ENCODE measurements at places on chromosomes 5 and 9.
A peak's percentile ranks its signal among the peaks of the same experiment; 100 is the strongest.

DNA sequence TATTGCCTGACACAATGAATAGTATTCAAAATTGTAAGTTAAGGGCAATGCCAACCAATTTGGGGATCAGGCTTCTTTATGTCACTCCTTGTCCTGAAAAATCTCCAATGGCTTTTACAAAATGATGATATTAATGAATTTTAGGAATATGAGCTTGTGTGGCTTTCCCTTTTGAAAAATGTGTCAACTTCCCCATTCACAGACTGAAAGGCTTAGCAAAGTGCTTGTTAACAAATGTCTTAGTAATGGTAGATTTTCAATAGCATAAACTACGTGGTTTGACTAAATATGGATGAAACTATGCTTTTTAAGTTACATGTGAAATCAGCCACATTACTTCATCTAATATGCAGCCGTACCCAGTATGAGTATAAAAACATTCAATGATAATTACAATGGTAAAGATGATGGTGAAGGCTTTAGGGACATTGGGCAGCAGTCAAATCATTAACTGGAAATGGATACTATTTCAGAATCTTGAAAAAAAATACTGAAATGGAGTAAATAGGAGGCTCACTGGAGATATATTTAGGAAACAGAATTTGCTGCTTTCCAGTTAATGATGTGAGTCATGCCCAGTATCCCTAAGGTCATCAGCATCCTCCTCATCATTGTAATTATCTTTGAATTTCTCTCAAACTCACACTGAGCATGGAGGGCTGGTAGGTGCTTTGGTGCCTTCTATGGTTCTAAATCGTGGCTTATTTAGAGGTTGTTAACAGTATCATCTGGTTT lies 113.3 kb upstream of the ZNF608 start:
- DNase-seq: no peak

DNA sequence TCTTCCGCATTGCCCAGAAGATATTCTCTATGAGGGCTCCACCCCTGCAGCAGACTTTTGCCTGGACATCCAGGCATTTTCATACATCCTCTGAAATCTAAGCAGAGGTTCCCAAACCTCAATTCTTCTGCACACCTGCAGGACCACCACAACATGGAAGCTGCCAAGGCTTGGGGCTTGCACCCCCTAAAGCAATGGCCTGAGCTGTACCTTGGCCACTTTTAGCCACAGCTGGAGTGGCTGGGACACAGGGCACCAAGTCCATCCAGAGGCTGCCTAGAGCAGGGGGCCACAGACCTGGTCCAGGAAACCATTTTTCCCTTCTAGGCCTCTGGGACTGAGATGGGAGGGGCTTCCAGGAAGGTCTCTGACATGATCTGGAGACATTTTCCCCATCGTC lies 60.7 kb downstream of the ADAMTSL1 start:
- no peak for DNase-seq

GRCh38 chr5:21238786-21239185 lies 1250.8 kb upstream of the CDH18 start:
- no peak for DNase-seq

DNA sequence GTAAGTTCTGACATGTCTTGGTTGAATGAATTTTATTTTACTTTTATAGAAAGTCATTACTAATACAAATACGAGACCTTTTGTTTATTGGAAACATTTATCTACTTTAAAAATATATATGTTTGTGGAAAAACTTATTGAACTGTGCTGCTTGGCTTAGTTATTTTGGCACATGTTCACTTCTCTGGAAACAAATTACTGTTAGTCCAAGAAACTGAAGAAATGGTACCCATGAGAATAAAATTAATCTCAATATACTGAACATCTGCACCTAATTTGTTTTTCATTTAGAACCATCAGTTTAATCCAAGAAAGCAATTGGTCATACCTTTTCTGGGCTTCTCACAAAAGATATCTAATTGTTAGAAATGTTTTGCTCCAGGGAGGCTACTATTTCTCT lies 32.2 kb downstream of the INVS start:
- no peak for DNase-seq

GRCh38 chr5:53969176-53969730 lies 341.1 kb downstream of the ARL15 start:
- no peak for DNase-seq

DNA sequence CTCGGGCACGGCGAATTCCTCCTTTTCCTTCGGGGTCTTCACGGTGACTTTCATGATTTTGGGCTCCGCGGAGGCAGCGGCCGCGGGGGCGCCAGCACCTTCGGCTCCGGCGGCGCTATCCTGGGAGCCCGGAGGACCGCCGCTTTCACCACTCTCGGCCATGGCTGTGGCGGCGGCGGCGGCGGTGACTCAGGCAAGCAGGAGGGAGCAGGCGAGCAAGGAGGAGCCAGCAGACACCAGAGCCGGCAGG lies 315 bp downstream of the UBQLN1 start:
- DNase-seq: peak; percentile 88

DNA sequence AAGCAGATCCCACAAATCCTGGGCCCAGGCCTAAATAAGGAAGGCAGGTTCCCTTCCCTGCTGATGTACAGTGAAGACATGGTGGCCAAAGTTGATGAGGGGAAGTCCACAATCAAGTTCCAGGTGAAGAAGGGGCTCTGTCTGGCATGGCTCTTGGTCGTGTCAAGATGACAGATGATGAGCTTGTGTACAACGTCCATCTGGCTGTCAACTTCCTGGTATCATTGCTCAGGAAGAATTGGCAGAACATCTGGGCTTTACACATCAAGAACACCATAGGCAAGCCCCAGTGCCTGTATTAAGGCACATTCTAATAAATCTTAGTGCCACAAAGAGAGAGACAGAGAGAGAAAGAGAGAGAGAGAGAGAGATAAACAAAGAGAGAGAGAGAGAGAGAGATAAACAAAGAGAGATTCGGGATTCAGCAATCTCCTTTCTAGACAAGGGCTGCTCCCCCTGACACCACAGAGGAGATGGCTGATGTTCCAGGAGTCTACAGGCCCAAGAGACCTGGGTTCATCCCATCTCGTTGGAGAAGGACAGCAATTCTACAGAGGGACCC lies 45.5 kb upstream of the HSPA9 start:
- no peak for DNase-seq

GRCh38 chr5:32231241-32231640 lies 57.1 kb upstream of the GOLPH3 start:
- no peak for DNase-seq

- peak; percentile 65 for DNase-seq
Observed at GRCh38 chr5:93163010-93163663, 417.9 kb downstream of the NR2F1-AS1 start.

DNA sequence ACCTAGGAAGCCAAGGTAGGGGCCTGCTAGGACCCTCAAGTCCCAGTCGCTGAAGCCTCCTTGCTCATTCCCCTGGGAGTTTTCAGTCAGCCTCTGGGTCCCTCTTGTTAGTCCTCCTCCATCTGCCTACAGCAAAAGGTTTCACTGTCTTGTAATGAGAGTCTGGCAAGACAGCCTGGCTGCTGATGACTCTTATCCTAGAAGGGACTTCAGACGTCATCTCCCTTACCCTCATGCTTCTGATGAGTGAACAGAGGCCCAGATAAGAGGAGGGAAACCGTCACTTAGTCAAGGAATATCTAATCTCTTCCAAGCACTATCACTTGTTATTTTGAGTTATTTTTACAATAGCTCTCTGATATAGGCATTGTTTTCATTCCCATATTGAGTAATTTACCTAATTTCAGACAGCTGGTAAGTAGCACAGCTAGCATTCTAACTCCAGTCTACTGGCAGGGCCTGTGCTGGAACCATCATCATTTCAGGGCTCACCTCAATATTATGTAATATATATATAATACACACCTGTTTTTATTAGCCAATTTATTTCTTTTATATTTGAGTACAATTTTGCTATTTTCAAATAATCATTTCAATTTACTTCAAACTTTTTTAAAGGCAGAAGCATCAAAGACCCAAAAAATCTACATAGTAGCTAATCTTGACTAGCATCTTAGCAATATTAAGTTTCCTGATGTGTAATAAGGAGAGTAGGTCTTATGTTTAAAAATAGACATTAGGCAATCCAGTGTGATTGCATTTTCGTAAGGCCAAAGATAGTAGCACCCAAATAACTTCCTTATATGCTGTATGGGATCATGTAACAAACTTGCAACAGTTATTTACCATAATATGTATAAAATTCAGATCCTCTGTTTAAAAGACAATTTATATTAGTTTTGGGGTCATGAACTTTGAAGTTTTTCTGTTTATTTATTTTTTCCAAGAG lies 7.9 kb downstream of the CMYA5 start:
- peak; percentile 24 for DNase-seq

GRCh38 chr5:143781993-143782520 lies 29.9 kb upstream of the HMHB1 start:
- no peak for DNase-seq

GRCh38 chr5:40307920-40308319 lies 371.8 kb upstream of the PTGER4 start:
- no peak for DNase-seq

DNA sequence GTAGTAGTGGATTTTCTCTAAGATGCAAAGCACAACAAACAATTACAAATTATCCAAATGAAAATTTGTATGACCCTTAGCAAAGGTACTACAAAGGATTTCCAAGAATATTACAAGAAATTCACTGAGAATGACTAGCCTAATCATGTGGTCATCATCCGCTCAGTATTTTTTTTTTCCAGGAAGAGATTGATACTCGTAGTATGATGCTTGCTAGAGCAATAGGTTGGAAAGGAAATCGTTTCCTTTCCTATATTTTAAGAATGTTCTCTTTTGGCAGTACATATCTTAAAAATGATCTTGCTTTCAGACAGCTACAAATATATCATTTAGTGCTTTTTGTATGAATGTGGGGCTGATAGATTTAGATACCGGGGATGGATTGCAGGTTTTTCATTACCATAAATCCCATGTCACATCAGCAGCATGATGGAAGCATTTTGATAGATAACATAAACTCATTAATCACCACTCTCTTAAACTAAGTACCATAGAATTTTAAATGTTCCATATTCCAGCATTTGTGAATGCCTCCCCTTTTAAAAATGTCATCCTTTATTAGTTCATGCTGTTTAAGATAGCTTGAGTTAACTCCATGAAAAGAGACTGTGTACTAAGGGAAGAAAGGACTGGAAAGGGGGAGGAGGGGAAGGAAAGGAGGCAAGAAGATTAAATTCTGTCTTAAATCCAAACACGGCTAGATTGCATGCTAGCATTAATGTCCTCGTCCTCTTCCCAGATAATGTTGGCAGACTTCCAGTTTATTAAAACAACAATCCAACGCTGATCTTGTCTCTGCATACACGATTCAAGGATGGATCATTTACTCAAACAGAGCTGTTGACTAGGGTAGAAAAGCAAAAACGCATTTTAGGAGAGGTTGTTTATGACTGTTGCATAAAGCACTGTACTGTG lies 311.7 kb upstream of the ZNF608 start:
- no peak for DNase-seq

DNA sequence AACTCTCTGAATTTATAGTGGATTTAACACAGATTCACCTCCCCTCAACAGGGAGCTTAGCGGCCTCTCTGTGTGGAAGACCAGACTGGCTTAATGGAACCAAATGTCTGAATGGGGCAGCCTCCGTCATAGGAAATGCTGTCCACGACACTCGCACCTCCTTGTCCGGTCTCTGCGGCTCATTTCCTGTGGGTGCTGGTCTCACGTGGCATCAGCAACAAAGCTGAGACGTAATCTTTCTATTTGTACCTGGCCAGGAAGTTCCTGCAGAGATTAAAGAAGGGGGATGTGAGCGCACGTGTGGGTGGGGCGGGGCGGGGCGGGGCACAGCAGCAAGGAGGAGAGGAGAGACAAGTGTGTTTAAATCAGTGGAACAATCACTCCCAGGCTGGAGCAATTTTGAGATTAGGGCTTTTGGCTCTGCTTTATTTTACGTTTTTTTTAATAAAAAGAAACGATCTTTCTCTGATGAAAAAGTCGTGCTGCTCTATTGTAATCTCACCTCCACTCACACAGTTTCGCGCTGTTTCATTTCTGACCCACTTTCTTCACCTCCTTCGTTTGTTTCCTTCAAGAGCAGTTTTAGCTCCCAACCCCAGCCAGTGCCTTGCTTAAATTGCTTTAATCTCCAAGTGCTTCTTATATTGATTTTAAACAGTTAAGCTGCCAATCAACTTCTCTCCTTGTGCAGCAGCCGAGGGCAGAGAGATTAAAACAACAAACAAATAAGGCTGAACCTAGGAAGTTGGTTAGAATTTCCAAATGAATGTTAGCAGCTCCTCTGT lies 132.2 kb upstream of the ASTN2 start:
- DNase-seq: no peak

- DNase-seq: peak; percentile 66
Observed at GRCh38 chr5:168468836-168469235, 17.4 kb upstream of the RARS1 start.

GRCh38 chr5:25955337-25955736 lies 1083.0 kb downstream of the CDH9 start:
- no peak for DNase-seq

DNA sequence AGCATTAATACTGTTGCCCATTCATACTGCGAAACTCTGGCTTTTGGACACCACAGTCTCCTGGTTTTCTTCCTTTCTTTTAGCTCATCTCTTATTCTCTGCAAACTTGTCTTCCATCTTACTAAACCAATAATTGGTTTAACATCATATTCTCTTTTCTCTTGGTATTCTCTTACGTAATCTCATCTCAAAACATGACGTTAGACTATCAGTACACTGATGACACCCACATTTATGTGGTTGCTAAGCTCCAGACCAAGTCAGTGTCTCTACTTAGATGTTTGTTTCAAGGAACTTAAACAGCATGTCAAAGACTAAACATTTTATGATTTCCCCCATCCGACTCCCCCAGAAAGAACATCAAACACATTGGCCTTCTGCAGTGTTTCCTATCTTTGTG lies 2.1 kb downstream of the PRRC1 start:
- DNase-seq: no peak

GRCh38 chr9:34741628-34742027 lies 31.7 kb upstream of the CCL21 start:
- DNase-seq: no peak

GRCh38 chr9:93558503-93558902 lies 17.9 kb upstream of the PHF2 start:
- no peak for DNase-seq

GRCh38 chr5:132883261-132883834 lies 9.9 kb downstream of the LEAP2 start:
- peak; percentile 75 for DNase-seq

GRCh38 chr5:132279801-132280200 lies 14.4 kb upstream of the SLC22A4 start:
- no peak for DNase-seq

DNA sequence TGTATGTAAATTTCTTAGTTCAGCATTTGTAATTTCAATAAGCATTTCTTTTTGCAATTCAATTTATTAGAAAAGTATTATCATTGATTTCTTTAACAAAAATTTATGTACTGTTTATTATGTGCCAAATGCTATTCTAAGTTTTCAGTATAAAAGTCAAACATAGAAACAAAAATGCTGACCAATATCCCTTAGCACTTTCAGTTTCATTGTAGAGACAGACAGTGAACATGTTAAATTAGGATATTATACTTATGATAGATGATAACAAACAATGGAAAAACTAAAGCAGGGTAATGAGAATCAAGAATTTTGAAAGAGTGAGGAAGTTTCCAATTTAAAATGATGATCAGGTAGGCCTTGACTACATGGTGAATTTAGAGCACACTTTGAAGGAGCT lies 1106.0 kb downstream of the TAF11L14 start:
- no peak for DNase-seq

Data from AG08395 (cell line).